ENCODE measurements at places on chromosomes 3 and 15.

GRCh38 chr3:52986049-52986448 lies 59.8 kb downstream of the SFMBT1 start:
- no peak for DNase-seq

- DNase-seq, result no peak
Measured at GRCh38 chr3:112390783-112391641, 58.1 kb downstream of the CD200 start.

- DNase-seq, result no peak
Measured at GRCh38 chr3:131591394-131592014, 88.7 kb upstream of the MRPL3 start.

GRCh38 chr3:192911293-192911692 lies 6.4 kb downstream of the MB21D2 start:
- no peak for DNase-seq

DNA sequence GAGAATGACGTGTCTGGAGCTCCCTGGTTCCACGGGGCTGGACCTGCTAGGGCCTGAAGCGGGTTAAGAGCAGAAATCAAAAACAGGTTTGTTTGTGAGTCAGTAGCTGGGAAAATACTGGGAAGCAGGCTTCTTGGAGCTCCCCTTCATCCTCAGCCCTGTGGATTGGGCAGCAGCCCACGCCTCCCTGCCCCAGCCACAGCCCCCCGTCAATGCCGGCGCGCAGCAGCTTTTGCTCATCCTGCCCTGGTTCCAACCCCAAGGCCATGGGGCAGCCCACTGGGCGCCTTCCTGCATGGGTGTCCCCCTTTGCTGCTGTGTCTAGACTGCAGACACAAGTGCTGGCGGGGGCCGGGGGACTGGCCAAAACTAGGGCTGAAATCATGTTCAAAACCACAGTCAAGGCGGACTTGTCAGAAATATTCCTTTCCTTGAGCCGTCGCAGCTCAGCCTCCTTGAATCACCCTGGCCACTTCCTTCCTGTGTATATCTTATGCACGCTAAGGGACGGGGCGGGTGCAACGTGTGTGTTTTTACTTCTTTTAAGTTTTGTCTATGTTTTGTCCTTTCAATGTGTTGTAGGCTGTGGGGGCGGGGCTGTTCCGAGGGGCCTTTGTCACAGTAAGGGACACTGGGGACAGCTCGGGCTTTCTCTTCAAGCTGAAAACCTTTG lies 108.1 kb downstream of the KLF13 start:
- DNase-seq, result no peak

- DNase-seq, result no peak
Measured at GRCh38 chr3:126677862-126678503, 23.1 kb upstream of the TXNRD3 start.

- DNase-seq, result no peak
Measured at GRCh38 chr3:126494204-126494969, 18.7 kb upstream of the ZXDC start.

DNA sequence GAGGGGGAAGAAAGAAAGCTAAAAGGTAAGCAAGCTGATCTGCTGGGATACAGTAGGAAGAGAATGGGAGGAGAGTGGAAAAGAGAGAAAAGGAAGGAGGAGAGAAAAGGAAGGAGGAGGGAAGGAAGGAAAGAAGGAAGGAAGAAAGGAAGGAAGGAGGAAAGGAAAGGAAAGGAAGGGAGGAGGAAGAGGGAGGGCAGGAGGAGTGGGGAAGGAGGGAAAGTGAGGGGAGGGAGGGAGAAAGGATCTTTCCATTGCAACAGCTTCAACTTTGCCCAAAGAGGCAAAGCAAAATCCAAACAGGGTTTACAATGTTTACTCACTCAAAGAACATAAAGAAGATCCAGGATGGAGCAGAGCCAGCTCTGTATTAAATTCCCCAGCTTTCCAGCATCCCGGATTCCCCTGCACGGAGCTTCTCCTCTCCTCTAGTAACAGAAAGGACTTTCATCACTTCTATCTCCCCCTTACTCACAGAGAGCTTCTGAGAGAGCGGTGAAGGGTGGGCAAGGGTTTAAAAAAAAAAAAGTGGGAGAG lies 494.2 kb upstream of the PROK2 start:
- DNase-seq, result no peak

GRCh38 chr3:99549220-99549619 lies 89.2 kb upstream of the COL8A1 start:
- DNase-seq, result no peak

- no peak for DNase-seq
Measured at GRCh38 chr3:70951316-70951715, 632.2 kb downstream of the FOXP1 start.

GRCh38 chr3:98013411-98014267 lies 21.5 kb downstream of the GABRR3 start:
- peak; percentile 20 for DNase-seq

GRCh38 chr15:45729141-45729540 lies 94.3 kb downstream of the SQOR start:
- DNase-seq, result no peak

DNA sequence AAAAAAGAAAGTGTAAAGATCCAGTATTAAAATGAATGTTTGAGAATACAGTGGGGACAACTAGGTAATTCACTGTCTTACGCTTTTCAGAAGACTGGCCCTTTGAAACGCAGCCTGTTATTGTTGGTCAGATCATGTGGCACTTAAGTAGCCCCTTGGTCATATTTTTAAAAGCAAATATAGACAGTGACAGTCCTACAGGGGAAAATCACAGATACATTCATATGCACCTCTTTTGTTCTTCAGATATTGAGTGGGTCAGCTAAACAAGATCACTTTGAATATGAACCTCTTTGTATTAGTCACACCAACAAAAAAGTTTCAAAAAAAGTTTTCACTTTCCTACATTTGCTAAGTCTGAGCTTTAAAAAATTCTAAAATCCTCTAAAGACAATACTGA lies 36.0 kb downstream of the TIGIT start:
- no peak for DNase-seq

- peak; percentile 60 for DNase-seq
Measured at GRCh38 chr3:134378384-134378783, 4.1 kb upstream of the AMOTL2 start.

- DNase-seq, result no peak
Measured at GRCh38 chr15:50144341-50145120, 25.5 kb upstream of the ATP8B4 start.

- no peak for DNase-seq
Measured at GRCh38 chr3:62718011-62718410, 157.2 kb downstream of the CADPS start.

- peak; percentile 50 for DNase-seq
Measured at GRCh38 chr15:55526559-55527036, 18.6 kb upstream of the DNAAF4 start.

GRCh38 chr3:79250746-79251145 lies 517.1 kb downstream of the ROBO1 start:
- DNase-seq, result no peak

DNA sequence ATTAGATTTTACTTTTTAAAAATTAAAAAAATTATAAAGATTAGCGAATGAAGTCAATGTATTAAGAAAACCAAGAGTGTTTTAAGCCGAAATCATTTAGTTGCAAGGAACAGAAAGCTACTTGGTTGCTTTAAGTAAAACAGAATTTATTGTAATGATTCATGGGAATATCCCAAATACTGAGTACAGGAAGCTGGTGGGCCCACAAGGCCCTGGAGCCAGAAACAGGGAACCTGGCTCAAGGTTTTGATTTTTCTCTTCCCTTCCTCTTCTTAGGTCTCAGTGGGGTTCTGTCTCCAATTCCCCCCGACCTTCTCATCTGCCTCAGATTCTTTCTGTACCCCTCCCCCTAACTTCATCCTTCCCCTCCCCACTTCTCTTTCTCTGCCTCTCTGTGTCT lies 229.0 kb downstream of the TLE3 start:
- no peak for DNase-seq

GRCh38 chr3:30626443-30627180 lies 20.2 kb downstream of the TGFBR2 start:
- DNase-seq, result no peak

DNA sequence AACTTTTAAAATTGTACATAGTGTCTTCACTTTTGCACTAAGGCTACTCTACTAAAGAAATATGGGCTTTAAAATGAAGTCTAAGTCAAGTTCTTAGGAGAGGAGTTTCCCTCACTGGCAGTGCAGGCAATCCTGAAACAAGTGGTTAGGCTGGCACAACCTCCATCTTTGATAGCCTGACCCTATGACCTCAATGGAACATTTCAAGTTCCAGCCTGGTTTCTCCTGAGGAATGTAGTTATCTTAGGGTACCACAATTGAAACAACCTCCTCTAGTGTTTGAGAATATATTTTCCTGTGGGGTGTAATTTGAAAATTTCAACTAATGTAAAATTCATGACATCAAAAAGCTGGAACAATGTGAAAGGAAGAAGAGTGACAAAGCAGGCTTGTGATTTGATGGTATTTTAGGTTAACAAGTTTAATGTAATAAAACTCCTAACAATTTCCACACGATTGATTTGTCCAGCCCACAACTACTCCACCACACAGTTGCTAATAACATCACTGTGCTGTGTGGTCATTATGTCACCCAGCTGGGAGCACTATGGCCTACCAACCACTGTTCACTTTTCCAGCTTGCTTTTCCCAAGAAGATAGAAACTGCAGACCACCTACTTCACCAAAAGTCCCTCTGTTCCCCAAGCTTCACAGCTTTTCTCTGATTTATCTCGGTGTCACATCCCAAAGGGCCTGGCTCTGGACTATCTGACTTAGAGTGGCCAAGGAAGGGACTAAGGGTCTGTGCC lies 1.8 kb downstream of the WWTR1 start:
- no peak for DNase-seq

DNA sequence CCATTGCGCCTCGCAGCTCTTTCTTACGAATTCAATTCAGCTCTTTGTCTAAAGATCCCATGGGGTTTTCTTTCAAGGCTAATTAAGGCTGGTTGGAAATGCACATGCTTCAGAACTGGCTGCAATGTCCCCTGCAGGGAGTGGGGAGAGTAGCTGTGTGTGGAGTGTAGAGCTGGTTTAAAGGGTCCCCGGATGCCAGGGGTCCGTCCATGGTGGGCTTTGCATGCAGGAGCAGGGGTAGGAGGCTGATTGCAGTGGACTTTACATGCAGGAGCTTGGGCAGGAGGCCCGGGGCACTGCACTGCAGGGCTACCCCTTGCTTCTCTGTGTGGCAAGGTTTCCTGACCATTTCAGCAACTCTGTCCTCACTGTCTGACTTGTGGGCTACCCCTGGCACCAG lies 261.6 kb upstream of the LYSMD4 start:
- DNase-seq, result no peak

GRCh38 chr15:89556413-89557262 lies 18.6 kb upstream of the TICRR start:
- DNase-seq, result peak; percentile 73

DNA sequence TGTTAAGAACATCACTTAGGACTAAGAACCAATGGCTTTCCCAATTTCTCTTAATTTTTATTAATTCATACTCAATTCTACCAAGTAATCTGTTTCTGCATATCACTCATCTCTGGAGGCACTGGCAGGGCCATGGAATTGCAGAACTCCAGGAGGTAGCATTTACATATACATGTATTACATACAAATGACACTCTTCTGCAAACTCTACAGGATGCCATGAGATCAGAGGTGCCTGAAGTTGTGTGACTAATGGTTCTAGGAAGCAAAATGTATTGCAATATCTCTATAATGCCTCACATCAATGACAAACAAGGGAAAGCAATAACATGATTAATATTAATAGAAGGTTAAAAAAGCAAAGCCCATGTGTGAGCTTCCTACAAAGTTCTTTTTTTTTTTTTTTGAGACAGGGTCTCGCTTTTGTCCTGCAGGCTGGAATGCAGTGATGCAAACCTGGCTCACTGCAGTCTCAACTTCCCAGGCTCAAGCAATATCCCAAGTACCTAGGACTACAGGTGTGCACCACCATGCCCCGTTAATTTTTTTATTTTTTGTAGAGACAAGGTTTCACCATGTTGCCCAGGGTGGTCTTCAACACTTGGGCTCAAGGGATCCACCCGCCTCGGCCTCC lies 33.0 kb downstream of the DENND6A start:
- no peak for DNase-seq

DNA sequence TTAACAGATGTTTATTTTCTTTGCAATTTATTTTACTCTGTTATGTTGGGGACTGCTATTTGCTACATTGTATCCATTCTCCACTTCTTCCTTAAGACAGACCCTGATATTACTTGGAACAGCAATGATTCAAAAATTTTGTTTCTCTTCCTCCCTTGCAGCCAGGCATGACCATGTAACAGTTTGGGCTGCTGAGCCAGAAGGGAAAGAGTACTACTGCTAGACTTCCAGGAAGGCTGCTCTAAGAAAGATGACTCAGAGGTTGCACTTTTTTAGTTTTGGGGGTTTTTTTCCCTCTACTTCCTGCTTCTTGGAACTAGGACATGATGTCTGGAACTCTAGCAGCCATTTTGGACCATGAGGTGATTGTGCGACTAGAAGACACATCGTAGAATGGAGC lies 10.3 kb downstream of the PRR20G start:
- no peak for DNase-seq

DNA sequence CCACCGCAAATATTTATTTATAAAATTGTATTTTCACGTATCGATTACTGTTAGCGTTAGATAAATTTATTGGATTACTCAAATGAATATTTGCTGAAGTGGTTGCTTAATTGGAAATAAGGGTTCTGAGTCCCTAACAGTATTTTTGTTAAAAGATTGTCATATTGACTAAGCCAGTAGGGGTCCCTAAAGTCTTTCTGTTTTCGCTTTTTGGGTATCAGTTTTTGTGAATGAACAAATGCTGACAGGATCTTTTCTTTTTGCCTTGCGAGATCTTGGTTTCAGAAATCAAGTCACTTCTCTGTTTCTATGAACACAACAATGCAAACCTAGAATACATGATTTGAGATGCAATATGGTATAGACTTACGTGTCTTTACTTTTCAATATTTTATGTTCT lies 7.1 kb downstream of the RAD51 start:
- no peak for DNase-seq

DNA sequence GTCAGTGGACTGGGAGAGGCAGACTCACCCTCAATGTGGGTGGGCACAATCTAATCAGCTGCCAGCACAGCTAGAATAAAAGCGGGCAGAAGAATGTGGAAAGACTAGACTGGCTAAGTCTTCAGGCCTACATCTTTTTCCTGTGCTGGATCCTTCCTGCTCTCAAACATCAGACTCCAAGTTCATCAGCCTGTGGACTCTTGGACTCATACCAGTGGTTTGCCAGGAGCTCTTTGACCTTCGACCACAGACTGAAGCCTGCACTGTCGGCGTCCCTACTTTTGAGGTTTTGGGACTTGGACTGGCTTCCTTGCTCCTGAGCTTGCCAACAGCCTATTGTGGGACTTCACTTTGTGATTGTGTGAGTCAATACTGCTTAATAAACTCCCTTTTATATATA lies 68.0 kb downstream of the CNTN3 start:
- DNase-seq, result no peak

- no peak for DNase-seq
Measured at GRCh38 chr15:37077623-37078351, 22.6 kb downstream of the MEIS2 start.

- no peak for DNase-seq
Measured at GRCh38 chr15:49675041-49675440, 54.2 kb downstream of the DTWD1 start.

- DNase-seq, result no peak
Measured at GRCh38 chr15:71291723-71292122, 176.5 kb downstream of the THSD4 start.
